ENCODE measurements at places on chromosomes 7 and 10. TPM values are rescaled to one million over a fixed set of nuclear protein-coding genes. Genes with fewer than 3 reads are reported as not detected.

Gene CYP26A1
- not detected for total RNA-seq

Gene OSBPL3
- 9.7 TPM for total RNA-seq

Gene SFTPD
- total RNA-seq, result not detected

Gene GIMAP1
- total RNA-seq, result not detected

Gene ARHGEF35
- total RNA-seq, result 0.84 TPM

Gene GPAM
- total RNA-seq, result 15.8 TPM

Gene MALRD1
- not detected for total RNA-seq

Gene IRF5
- total RNA-seq, result 6.5 TPM

- DNase-seq, result no peak
These were observed 52.2 kb upstream of the SEC61G start for GRCh38 chr7:54811041-54811845.

- no peak for DNase-seq
These were observed 68.7 kb downstream of the VWA2 start for GRCh38 chr10:114307731-114308130.

- DNase-seq, result no peak
These were observed 50.6 kb downstream of the ARHGAP22 start for GRCh38 chr10:48554246-48554645.

- DNase-seq, result no peak
These were observed 76.9 kb upstream of the KMT2C start for GRCh38 chr7:152512706-152513105.

DNA sequence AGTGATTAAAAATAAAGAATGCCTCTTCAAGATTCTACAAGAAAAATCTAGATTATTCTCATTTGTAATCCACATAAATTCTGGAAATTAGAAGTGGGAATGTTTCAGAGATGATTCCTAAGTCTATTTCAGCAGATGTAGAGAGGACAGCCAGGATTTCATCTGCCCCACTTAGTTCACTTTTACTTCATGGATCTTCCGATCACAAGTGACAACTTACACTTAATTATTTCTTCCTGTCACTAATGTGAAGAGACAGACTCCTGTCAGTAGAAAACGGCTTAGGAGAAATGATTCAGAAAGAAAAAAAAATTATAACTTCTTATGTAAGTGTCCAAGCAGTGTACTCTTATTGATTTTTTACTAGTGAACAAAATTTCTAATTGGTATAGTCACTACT, 368.2 kb upstream of the SMIM30 start:
- DNase-seq, result no peak

DNA sequence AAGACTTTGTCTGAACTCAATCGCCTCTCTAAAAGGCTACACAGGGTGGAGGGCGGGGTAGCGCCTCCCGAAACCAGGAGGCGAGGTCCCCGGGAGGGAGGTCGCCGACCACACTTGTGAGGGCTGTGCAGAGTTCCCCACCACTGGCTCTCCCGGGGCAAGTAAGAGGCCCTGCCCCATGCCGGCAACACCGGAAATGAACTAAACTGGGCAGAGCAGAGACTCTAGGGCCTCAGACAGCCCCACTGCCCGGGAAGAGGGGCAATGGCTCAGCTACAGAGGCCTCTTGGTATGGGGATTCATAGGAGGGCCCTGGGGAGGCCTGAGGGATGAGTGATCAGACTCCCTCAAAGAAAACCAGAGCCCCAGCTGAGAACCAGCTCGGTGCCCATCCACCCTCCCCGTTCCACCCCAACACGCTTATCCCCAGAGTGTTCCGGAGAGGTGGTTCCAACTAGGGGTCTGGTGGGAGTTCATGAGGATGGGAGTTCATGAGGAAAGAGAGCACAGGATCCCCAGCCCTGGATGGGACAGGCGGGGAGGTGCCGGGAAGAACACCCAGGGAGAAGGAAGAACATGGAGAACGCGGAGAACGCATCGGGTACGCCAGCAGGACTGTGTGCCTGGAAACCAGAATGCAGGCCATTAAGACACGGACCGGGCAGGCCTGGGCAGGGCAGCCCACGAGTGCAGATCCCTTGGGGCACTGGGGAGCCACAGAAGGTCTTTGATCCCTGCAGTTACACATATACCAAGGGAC, 89.4 kb upstream of the MYL10 start:
- no peak for DNase-seq

DNA sequence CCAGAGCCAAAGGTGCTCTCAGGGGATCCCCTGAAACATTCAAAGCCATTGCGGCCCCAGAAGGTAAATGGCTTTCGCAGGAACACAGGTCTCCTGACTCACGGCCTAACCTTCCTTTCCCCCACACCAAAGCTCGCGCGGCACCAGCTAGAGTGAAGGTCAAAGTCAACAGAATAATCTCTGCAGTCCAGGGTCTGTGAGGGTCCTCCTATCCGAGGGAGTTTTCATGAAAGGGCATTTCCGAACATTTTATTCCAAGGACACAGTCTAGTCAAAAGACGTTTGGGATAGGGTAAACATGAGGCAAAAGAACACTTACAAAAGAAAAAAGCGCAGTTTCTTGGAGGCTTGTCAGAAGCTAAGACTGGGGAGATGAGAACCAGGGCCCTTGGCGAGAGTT, 559 bp upstream of the STEAP2 start:
- no peak for DNase-seq

GRCh38 chr7:107907790-107908189, 16.8 kb downstream of the DLD start:
- DNase-seq, result no peak

DNA sequence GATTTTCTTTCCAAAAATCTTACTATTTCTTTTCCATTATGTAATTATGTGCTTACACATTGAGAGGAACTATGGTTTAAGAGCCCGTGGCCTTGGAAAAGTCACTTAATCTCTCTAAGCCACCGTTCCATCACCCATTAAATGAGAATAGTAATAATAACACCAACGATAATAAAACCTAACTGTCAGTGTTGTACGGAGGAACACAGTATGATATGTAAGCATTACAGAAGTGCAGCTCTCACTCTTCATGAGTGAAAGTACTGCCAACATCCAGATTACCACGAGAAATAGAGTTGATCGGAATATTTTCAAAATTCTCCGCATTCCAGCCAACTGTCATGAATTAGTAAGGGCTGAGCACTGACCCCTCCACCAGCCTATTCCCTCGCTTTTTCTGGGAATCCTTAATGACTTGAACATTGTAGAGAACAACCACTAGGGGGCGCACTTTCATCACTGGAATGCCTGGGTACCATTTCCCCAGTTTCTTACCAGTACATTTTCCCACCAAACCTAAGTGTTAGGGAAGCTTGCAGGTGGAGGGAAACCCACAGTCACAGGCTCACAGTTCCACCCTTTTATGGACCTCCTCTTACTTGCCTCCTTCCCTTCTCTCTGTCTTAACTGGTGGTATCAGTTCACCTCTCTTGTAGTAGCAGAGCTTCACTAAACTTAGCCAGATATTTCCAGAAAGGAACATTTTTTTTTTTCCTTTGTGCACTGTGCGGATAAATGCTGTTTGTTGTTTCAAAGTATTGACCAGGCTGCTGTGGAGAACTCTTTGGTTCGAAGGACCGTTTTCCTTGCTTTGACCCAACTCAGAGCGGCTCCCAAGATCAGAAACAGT, 27.8 kb downstream of the NKX2-3 start:
- peak; percentile 69 for DNase-seq

DNA sequence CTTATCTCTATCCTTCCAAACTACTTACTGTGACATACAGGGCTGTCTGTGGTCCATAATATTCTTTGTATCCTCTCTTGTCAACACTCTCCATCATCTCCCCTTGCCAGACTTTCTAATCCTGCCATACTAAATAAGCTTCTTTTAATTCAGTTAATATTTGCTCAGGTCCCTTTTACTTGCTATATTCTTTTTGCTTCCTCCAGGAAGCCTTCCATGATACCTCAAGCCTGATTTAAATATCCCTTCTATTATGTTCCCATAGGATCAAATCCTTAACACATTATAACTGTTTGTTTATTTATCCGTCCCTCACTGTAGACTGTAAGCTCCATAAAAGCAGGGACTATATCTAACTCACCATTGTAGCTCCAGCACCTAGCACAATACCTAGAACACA, 7.2 kb upstream of the PPP3CB start:
- DNase-seq, result no peak

DNA sequence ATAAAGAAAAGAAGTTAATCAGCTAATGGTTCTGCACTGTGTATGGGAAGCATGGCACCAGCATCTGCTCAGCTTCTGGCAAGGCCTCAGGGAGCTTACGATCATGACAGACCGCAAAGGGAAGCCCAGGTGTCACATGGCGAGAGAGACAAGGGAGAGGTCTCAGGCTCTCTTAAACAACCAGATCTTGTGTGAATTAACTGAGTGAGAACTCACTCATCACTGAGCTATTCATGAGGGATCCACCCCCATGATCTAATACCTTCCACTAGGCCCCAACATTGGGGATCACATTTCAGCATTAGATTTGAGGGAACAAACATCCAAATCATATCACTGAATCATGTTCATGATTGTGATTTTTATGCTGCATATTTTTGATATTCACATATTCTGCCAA, 5.8 kb downstream of the USP54 start:
- DNase-seq, result no peak

GRCh38 chr10:25498645-25499044, 323.8 kb downstream of the GPR158 start:
- DNase-seq, result no peak

DNA sequence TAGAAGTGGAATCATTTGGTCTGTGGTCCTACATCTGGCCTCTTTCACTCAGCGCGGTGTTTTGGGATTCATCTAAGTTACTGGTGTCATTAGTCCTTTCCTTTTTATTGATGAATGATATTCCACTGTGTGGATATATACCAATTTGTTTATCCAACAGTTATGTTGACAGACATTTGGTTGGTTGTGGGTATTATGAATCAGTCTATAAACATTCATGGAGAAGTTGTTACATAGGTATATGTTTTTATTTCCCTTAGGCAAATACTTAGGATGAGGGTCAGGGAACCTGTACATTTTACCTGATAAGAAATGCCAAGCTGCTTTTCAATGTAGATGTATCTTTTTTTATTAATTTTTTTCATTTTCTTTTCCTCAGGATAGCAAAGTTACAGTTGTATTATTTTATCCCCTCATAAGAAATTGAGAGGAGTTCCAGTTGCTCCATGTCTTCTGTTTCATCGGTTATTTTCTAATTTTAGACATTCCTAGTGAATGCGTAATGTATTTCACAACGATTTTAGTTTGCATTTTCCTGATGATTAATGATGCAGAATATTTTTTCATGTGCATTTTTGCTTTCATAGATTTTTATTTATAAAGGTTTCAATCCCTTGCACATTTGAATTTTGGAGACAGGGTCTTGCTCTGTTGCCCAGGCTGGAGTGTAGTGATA, 203.8 kb upstream of the SH2B2 start:
- DNase-seq, result no peak

DNA sequence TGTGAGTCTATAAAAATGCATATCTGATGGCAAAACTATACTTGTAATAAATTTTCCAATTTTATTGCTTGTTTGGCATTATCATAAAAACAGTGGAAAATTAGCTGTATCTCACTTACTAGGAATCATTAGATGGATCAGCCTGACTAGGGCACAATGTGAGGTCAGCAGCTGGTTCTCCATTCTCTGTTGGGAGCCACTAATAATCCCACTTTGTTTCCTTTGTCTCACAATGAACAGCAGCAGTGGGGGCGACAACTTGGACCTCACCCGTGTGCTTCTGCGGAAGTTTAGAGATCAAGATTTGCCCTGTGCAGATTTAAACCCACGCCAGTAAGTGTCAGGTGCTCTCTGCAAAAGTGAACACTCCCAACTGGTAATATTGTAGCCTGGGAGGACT, 295.5 kb downstream of the ABCA13 start:
- no peak for DNase-seq

DNA sequence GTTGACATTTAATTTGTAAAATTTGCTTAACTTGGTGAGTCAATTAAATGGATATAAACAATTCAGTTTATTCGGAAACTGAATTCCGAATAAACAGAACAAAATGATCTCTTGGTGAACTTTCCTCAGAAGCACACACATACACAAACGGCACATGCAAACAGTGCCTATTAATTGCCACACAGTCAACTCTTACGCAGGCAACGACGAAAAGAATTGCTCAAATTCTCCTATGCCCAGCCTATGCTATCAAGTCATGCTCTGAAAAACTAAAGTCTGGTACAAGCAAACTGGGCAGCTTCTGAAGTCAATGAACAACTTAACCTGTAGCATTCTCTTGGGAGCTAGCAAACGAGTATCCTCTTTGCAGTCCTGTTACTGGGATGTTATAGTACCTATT, 38.8 kb upstream of the ASL start:
- DNase-seq, result no peak

DNA sequence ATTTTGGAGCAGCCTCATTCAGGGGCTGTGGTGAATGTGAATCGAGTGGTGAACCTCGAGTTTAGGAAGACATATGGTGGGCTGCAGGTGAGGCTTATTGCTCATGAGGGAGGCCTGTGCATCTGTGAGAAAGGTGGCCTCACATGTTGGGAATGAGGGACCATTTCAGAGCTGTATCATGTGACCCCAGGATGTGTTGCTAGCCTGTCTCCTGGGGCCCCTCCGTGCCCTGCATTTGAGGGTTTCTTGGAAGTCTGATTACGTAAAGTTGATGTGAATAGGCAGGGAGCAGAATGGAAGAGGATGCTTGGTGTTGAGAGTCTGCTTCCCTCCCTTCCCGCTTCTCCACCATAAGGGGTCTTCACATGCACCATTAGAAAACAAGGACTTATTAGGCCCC, 569.1 kb downstream of the LRMDA start:
- DNase-seq, result no peak

- no peak for DNase-seq
These were observed 264.0 kb downstream of the WDR11 start for GRCh38 chr10:121115154-121115553.

GRCh38 chr10:23717913-23718312, 279.0 kb downstream of the OTUD1 start:
- no peak for DNase-seq

GRCh38 chr7:106927536-106927935, 62.5 kb downstream of the PIK3CG start:
- no peak for DNase-seq

DNA sequence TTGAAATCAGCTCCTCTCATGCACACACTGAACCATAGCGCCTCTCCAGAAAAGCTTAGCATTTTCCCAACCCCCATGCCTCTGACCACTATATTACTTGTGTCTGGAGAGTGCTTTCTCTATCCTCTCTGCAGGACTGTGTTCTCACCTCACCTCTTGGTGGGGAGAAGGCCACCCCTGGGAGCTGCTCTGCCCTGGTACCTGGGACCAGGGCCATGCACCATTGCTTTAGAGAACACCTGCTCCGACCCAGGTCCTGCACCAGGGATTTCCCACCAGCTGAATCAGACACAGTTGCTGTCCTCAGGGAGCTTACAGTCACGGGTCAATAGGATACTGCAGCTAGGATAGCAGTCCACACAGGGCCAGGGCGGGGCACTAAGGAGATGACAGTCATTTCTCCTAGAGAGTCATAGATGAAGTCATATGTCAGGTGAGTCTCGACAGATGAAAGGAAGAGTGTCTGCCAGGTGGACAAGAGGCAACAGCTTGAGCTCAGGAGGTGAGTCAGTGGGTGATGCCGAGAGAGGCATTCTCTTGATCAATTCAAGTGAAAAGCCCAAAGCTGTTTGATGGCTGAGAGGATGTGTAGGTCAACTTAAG, 619 bp upstream of the LMTK2 start:
- no peak for DNase-seq

Measured in NCI-H460 (cell line).